ENCODE measurements at places on chromosomes 7 and 10.

GRCh38 chr7:130208516-130208915, 856 bp downstream of the SSMEM1 start:
- DNase-seq, result peak; percentile 64

GRCh38 chr10:59179068-59179467, 2.6 kb downstream of the PHYHIPL start:
- no peak for DNase-seq

DNA sequence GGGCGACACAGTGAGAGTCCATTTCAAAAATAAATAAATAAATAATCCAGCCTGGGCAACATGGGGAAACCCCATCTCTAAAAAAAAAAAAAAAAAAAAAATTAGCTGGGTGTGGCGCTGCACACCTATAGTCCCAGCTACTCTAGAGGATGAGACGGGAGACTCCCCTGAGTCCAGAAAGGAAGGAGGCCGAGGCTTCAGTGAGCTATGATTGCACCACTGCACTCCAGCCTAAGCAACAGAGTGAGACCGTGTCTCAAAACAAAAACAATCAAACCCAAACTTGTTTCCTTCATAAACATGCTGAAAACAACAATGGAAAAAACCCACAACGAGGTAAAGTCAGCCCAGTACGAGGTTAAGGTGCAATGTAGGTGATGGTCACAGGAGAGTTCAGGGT, 1.2 kb downstream of the COX19 start:
- DNase-seq, result no peak

DNA sequence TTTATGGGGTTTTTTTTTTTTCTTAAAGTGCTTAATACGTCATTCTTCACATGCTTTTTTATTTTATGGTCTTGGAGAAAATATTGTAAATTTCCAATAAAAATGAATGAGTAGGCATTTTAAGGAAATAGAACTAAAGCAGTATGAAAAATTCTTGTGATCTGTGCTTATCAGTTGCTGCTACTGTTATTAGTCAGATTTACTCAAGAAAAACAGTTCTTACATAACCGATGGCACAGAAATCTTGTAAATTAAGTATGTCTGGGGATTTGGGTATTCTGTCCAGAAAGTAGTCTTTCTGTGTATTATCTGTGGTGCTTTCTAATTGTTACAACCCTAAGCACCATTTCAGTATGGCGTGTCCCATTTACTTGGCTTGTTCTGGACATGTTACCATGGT, 64.7 kb downstream of the LRGUK start:
- no peak for DNase-seq

DNA sequence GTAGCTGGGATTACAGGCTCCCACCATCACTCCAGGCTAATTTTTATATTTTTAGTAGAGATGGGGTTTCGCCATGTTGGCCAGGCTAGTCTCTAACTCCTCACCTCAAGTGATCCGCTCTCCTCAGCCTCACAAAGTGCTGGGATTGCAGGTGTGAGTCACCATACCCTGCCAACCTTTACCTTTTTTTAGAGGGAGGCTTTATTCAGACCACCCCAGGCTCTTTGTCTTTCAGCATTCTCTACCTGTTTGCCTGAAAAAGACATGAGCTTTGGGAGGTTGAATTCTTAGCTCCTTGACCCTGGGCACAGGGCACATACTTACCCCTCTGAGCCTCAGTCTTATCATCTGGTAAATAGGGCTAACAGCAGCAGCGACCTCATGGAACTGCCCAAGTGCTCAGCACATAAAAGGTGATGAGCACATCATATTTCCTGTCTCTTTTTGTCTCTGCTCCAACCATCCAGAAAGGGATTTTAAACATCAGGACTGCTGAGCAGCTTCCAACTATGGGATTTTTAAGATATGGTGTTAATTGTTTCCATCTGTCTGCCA, 17.0 kb downstream of the FRMPD2 start:
- DNase-seq, result no peak

DNA sequence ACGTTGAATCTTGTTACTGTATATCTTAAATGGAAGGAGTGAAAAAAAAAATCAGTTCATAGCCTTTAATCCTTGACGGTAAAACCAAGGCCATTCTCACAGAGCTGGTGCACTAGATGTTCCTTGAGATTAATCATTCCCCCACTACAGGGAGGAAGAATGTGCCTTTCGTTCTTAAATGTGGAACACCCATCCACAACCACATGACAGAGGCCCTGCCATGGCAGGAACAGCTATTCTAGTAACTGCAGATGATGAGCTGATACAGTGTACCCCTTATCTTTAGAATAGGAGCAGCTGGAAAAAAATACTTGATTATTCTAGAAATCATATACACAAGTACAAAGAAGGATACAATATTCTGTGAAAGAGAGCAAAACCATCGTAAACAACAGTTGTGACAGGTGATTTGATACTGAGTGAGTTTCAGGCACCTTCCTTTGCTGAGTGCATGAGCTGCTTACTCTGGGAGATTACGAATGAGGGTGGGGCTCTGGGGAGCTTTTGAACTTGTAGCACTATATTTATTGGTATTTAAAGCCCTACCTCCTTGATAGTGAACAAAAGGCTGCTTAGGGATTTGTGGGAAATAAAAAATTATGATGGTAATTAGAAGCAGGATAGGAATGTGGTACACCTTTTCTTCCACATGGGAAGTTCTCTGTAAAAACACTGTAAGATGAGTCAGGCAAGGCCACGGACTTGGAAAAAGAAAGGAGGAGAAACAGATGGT, 244.4 kb upstream of the SLC26A5 start:
- DNase-seq, result no peak

GRCh38 chr7:55517191-55517633, 55.1 kb downstream of the VOPP1 start:
- no peak for DNase-seq

GRCh38 chr10:88221010-88221973, 357.9 kb downstream of the PTEN start:
- no peak for DNase-seq

DNA sequence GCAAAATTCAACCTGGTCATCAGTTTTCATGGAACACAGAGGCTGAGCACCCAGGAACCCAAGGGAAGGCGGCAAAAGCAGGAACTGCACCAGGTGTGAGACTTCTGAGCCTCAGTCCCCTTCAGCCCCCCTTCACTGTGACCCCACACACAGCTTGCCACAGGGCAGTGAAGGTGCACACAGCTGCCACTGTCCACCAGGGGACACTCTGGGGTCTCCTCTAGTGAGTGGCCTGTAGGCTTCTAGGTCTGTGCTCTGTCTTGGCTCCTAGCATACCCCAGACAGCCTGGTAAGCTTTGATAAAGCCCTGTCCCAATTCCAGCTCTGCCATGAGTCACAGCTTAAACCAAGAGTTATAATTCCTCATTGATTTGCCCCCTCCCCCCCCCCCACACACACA, 12.1 kb downstream of the KCNH2 start:
- no peak for DNase-seq

DNA sequence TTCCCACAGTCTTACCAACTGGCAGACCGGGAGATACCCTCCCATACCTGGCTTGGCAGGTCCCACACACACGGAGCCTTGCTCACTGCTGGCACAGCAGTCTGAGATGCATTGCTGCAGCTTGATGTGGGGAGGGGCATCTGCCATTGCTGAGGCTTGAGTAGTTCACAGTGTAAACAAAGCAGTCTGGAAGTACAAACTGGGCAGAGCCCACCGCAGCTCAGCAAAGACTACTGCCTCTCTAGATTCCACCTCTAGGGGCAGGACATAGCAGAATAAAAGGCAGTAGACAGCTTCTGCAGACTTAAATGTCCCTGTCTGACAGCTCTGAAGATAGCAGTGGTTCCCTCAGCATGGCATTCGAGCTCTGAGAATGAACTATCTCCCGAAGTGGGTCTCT, 69.6 kb upstream of the RELN start:
- DNase-seq, result no peak

DNA sequence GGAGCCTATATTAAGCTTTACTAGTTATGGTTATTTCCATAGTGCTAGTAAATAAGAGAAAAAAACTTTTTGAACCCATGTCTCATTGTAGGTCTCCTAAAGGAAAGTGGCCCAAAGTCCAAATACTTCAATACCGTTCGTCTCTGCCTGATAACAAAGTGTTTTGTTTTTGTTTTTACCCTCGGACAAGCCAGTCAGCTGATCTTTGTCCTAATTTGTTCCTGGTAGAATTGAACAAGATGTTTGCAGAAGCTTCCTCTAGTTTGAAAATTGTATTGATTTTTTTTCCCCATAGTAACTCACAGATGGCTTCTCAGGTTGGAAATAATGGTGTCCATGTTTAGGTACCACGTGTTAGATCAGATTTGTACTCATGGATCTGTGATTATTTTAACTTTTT, 335.8 kb upstream of the KAT6B start:
- DNase-seq, result no peak

DNA sequence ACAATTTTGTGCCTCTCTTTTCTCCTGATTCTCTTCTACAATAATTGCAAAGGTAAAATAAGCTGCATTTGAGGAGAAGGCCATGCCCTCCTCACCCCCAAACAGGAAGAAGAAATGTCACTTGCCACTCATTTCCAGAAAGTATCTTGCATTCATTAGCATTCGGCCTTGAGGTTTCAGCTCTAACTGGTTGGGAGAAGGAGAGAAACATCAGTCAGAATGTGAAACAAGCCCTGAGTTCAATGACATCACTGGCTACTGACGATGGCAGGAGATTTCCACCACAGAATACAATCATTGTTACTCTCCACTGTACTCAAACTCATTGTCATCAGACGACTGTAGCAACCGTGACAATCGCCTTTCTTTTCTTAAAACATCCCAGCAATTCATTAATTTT, 72.8 kb downstream of the PRKCQ start:
- no peak for DNase-seq

- DNase-seq, result no peak
These were observed 4.7 kb downstream of the NFE2L3 start for GRCh38 chr7:26156451-26157420.
